Amniotic stem cell (primary cell): ENCODE measurements at places on chromosomes 13 and 19.

DNA sequence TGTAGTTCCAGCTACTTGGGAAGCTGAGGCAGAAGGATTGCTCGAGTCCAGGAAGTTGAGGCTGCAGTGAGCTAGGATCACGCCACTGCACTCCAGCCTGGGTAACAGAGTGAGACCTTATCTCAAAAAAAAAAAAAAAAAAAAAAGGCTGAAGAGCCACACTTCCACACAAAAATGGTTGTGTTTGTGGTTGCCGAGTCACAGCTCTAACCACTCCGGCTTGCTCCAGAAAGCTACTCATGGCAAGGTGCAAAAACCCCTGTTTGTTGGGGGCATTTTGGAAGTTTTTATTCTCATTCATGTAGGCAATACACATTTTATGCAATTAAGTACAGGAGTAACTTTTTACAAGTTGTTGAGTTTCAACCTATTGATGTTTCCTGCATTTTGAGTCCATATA, 93.5 kb downstream of the INSR start:
- DNase-seq: no peak

GRCh38 chr13:48844676-48845075, 131.0 kb upstream of the FNDC3A start:
- DNase-seq: no peak

DNA sequence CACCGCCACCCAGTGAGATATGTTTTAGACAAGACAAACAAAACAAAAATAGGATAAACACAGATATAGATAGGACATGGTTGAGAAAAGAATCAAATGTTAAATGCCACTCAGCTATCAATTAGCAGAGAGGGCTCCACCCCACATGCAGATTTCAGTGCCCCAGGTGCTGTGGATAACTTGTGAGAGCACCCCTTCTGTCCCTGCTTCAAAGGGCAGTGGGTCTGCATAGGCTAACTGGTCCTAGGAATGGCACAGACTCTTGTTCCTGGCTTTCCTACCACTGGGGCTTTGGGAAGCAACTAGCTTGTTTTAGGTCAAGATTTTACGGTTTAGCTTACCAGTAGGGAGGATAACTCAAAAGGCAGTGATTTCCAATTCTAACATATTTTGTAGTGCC, 460.3 kb downstream of the TSHZ3 start:
- no peak for DNase-seq

DNA sequence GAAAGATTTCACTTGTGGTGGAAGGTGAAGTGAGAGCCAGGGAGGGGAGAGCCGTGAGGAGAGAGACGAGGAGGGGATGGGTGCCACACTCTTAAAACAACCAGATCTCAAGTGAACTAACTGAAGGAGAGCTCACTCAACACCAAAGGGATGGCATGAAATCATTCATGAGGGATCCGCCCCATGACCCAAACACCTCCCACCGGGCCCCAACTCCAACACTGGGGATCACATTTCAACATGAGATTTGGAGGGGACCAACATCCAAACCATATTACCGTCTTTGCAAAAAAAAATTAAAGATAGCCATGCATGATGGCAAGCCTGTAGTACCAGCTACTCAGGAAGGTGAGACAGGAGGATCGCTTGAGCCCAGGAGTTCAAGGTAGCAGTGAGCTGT, 34.9 kb upstream of the POP4 start:
- no peak for DNase-seq

GRCh38 chr19:8846819-8847218, 14.6 kb downstream of the MBD3L1 start:
- no peak for DNase-seq

DNA sequence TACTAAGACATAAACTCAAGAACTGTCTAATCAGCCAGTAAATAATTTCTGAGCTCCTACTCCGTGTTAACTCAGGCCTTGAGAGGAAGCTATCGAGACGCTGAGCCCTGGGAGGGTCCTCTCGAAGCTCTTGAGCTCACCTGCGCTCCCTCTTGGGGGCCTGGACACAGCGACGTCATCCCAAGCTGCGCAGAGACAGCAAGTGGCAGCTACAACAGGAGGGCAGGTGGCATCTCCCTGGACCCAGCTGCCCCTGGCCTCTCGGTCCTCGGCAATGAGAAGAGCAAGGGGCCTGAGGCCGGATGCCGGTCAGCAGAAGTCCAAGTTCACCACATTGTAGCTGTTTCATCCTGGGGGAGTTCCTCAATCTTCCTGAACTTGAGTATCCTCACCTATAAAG, 30.5 kb upstream of the TUBGCP3 start:
- no peak for DNase-seq

GRCh38 chr13:23949200-23949599, 51.9 kb upstream of the C1QTNF9B start:
- DNase-seq: no peak

- no peak for DNase-seq
Observed at GRCh38 chr13:33353210-33353609, 67.7 kb upstream of the STARD13 start.

GRCh38 chr19:29526730-29527499, 1.1 kb downstream of the VSTM2B start:
- no peak for DNase-seq

DNA sequence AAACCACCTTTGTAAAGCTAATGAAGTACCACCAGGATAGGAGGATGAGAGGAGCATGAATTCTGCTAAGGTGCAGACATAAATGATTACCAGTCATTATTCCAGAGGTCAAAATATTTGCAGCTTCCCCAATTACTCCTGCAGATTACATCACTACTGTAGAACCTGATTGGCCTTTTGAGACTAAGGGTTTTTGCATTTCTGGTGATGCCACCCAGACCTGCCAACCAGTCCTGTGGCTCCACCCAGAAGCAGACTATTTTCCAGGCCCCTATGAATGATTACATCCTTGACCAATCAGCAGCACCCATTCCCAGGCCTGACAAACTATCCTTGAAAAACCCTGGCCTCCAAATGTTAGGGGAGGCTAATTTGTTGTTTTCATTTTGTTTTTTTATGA, 11.2 kb upstream of the KCNC3 start:
- no peak for DNase-seq

- DNase-seq: no peak
Observed at GRCh38 chr19:45615795-45616703, 14.0 kb upstream of the GPR4 start.

GRCh38 chr13:77781808-77782207, 84.3 kb downstream of the SLAIN1 start:
- no peak for DNase-seq

DNA sequence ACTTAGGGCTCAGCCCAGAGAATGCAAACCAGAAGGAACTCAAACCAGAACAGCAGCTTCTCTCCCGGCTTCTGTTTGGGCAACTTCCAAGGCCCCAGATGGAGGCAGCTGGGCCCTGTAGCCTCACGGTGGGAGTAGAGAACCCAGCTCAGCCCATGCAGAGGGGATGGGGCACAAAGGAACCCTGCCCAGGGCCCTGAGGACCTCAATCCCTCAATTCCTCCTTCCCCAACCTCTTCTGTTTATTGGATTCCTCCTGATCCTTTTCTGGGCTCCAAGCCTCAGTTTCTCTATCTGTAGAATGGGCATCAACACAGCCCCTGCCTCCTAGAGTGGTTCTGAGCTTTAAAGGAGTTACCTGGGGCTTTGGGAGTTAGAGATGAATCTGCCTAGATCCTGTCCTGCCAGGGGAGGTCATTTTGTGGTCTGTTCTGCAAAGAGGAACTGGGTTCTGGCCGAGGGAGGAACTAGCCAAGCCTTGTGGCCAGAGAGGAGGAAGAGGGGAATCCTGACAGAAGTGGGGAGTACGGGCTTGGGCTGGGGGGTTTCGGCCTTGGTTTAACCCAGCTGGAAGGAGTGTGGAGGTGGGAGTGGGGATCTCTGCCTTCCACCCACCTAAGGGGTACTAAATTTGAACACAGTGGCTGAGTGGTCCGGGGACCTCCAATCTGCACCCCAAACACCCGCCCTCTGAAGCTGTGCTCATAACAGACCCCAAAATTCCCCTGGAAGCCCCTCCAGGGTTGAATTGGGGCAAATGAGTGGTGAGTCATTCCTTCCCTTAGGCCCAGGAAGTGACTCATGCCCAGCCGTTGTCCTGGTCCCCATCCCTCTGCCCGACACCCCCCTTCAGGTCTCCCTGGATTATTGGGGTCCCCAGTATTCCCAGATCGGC, 2.7 kb downstream of the ADGRE5 start:
- no peak for DNase-seq
